Umbilical cord (tissue), 2 donors: ENCODE measurements at places on chromosomes 5 and 9. TPM values are rescaled to one million over a fixed set of nuclear protein-coding genes. Genes with fewer than 3 reads are reported as not detected.

Gene ROPN1L
- total RNA-seq, result 7.5 TPM

Gene STPG3
- total RNA-seq, result 1.9 TPM

DNA sequence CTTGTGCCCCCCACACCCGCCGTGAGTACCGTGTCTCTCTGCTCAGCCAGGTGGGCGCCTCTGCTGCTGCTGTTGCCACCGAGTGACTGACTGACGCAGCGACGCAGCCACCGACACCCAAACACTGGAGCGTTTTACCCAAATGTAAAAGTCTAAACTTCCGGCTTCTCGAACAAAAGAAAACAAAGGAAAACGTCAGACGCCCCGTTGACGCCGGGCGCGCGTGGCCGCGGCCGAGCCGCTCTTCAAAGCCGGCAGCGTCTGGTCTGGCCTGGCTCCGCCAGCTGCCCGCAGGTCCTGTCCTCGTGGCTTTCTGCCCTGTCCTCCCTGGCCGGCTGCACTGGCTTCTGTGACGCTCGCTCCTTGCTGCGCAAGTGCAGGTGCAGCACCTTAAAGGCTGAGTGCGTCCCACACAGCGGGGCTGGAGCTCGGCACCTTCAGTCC, 41.4 kb upstream of the CLPTM1L start:
- peak; percentile 8 for DNase-seq

- no peak for DNase-seq
Measured at GRCh38 chr5:7592910-7593309, 197.0 kb downstream of the ADCY2 start.

DNA sequence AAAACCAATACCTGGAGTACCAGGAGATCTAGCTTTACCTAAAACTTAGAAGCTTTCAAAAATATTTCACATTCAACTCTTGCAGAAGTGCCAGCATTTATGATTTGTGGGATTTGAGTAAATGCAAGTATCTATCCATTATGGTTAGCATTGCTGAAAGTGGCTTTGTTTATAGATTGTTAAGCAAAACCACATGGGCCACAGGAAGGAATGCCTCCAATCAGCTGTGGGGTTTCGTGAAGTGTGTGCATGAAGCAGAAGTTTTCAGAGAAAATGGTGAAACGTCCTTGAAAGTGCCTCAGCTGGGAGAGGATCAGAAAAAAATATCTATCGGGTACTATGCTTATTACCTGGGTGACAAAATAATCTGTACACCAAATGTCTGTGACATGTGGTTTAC, 4.2 kb downstream of the LECT2 start:
- DNase-seq, result no peak

GRCh38 chr5:137516251-137516797, 17.2 kb upstream of the SPOCK1 start:
- no peak for DNase-seq

- DNase-seq, result peak; percentile 1
Measured at GRCh38 chr5:35518104-35518503, 99.6 kb upstream of the SPEF2 start.

- DNase-seq, result no peak
Measured at GRCh38 chr5:148809781-148810524, 16.5 kb upstream of the ADRB2 start.

- no peak for DNase-seq
Measured at GRCh38 chr9:132422574-132422973, 12.6 kb downstream of the CFAP77 start.

DNA sequence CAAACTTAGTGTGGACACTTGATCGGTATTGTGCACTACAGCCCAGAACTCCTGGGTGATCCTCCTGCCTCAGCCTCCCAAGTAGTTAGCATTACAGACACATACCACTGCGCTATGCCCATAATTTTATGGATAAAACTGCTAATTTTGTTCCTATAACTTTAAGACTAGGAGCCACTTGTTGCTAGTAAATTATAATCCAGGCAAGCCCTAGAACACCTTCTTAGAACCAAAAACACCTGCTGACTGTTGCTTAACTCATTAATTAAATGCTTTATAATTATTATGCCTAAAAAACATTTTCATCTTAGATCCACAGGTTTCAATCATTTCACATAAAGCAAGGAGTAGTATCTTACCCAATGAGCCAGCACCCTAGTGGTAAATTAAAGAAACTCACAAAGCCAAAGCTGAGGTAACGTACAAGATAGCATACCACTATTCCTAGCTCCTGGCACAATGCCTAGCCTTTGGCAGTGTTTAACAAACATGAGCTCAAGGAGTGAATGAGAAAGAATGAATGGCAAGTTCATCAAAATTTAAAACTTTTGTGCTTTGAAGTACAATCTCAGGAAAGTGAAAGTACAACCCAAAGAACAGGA, 5.4 kb downstream of the MRPS27 start:
- DNase-seq, result peak; percentile 38

GRCh38 chr9:8812888-8813287, 1013.3 kb upstream of the DMAC1 start:
- no peak for DNase-seq
